ENCODE measurements at places on chromosomes 7 and 10.

- no peaks in the 10 kb centered on the region for H3K4me1 ChIP-seq
- H3K4me3 ChIP-seq, result no peak overlapping the region
- H3K27ac ChIP-seq, result no peak overlapping the region
- no peaks in the 10 kb centered on the region for H3K36me3 ChIP-seq
- no peaks in the 10 kb centered on the region for H3K27me3 ChIP-seq
Observed at GRCh38 chr10:36581237-36581636, 544.2 kb upstream of the ANKRD30A start.

DNA sequence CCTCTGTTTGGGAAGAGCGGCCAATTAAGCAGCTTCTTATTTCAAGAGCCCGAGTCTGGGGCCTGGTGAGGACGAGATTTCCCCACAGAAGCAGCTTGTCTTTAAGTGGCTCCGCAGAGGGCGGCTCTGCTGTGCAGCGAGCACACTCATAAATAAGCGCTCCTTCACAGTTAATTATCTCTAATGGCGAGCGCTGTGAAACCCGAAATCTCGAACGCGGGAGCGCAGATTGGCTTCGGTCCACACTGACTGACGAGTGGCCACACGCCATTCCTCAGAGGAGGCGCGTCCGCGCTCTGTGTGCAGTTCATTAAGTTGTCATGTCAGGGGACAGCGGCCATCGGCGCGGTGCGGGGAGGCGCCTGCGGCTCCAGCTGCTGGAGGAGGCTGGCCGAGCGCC, 560.9 kb downstream of the DNAJB6 start:
- H3K27ac ChIP-seq, result no peak overlapping the region
- peak; percentile 28 for DNase-seq
- no peaks in the 10 kb centered on the region for H3K4me1 ChIP-seq
- no peak overlapping the region for H3K4me3 ChIP-seq

DNA sequence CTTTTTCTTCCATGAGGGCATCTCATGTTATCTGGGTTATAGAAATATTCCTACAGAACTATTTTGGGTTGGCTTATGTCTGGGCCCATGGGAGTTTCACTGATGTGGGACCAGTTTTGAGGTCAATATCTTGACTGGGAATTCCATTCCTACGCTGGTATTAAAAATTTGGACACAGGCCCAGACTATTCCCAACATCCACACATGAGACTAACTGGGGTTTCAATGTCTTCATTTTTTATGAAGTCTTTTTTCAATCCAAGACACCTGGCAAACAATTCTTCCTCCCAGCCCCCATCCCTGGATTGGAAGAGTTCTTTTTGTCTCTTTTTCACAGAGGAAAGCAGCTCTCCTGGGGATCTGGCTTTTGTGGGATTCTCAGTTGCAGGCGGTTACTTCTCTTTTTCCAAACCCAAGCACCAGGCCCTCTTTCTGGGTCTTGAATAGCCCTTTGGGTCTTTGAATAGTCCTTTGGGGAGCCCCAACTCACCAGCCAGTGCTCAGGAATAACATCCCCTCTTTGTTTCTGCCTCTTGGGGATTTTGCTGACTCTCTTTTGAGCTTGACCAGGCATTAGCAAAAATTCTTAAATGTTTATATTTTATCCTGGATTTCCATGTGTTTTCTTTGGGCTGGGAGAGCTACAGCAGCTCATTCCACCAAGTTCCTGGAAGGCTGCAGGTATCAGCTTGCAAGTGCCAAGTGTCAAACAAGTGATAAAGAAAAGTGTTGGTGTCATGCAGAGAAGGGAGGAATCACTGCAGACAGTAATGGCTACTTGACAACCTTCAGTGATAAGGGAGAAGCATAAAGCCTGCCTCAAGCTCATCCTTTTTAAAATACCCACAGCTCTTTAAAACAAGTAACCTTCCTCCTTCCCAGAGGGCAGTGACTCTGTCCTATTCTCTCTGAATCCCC, 234.3 kb downstream of the ADAM12 start:
- H3K4me1 ChIP-seq, result peaks cover 12% of the 10 kb centered on the region
- no peaks in the 10 kb centered on the region for H3K36me3 ChIP-seq
- H3K27me3 ChIP-seq, result peaks cover 29% of the 10 kb centered on the region
- peak overlapping the region; percentile 42 for H3K4me3 ChIP-seq
- H3K27ac ChIP-seq, result peak overlapping the region; percentile 30
- peak; percentile 67 for DNase-seq

- H3K36me3 ChIP-seq, result no peaks in the 10 kb centered on the region
- peaks cover 58% of the 10 kb centered on the region for H3K27me3 ChIP-seq
- H3K4me3 ChIP-seq, result no peak overlapping the region
- H3K27ac ChIP-seq, result no peak overlapping the region
- DNase-seq, result no peak
Observed at GRCh38 chr10:117237401-117237991, 3.4 kb upstream of the SLC18A2 start.

- H3K27ac ChIP-seq, result peak overlapping the region; percentile 57
- no peaks in the 10 kb centered on the region for H3K36me3 ChIP-seq
- no peaks in the 10 kb centered on the region for H3K27me3 ChIP-seq
- H3K4me3 ChIP-seq, result no peak overlapping the region
- DNase-seq, result no peak
- no peaks in the 10 kb centered on the region for H3K4me1 ChIP-seq
Observed at GRCh38 chr10:24872790-24873182, 79.6 kb downstream of the PRTFDC1 start.

GRCh38 chr7:130899071-130899560, 165.1 kb upstream of the KLF14 start:
- no peak for DNase-seq
- no peaks in the 10 kb centered on the region for H3K27me3 ChIP-seq
- H3K4me1 ChIP-seq, result no peaks in the 10 kb centered on the region
- H3K36me3 ChIP-seq, result no peaks in the 10 kb centered on the region
- H3K27ac ChIP-seq, result no peak overlapping the region

DNA sequence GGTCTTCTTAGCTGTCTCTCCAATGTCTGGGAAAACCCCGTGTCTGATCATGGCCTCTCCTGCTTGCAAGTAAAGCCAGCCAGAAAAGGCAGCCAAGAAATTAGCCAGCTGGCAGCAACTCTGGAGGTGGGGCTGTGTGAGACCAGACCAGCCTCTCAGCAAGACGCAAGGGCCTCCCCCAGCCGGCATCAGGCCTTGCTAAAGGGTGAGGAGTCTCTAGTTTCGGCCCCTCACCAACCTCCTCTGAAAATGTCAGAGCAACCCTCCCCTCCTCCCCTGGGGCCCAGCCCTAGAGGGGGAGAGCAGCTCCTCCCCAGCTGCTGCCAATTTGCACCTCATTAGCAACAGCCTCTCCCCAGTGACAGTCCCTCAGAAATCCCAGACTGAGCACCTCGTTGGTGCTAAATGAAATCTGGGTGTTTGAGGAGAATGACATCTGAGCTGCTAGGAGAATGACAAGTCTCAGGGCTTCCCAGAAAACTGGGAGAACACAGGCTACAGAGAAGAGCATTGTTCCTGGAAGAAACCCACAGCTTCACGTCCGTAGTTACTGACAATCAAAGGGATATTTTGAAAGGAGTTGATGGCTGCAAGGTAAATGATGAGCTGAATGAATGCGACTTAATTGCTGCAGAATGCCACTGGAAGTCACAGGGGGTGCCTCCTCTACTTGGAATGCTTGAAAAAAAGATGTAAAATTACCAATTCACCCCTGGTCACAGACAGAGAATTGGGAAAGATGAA, 25.9 kb downstream of the DGKI start:
- peaks cover 10% of the 10 kb centered on the region for H3K4me1 ChIP-seq
- H3K4me3 ChIP-seq, result peak overlapping the region; percentile 68
- H3K27me3 ChIP-seq, result no peaks in the 10 kb centered on the region
- H3K36me3 ChIP-seq, result no peaks in the 10 kb centered on the region
- H3K27ac ChIP-seq, result peak overlapping the region; percentile 4

DNA sequence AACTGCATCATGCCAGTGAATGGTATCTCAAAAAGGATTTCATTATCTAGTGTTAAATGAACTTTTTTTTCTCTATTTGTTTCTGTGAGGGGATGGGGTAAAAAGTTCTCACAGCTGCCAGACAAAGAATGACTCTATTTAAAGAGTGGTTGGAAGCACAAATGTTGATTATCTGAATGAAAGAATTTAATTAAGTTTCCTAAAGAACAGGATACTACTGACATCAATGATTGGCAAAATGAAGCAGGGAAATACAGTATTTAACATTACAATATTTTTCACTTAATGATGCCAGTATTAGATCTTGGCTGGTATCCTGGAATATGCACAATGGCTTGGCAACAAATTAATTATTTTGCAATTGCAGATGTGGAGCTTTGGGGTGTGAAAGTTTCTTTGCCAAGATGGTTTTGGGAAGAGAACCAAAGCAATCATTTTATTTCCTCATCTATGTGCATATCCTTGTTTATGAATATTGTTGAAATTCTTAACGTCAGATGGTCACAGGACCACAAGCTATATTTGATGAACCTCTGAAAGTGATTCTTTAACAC, 336.8 kb downstream of the ARL4A start:
- H3K36me3 ChIP-seq, result no peaks in the 10 kb centered on the region
- no peak for DNase-seq
- peaks cover 22% of the 10 kb centered on the region for H3K4me1 ChIP-seq
- H3K4me3 ChIP-seq, result peak overlapping the region; percentile 6
- no peaks in the 10 kb centered on the region for H3K27me3 ChIP-seq

DNA sequence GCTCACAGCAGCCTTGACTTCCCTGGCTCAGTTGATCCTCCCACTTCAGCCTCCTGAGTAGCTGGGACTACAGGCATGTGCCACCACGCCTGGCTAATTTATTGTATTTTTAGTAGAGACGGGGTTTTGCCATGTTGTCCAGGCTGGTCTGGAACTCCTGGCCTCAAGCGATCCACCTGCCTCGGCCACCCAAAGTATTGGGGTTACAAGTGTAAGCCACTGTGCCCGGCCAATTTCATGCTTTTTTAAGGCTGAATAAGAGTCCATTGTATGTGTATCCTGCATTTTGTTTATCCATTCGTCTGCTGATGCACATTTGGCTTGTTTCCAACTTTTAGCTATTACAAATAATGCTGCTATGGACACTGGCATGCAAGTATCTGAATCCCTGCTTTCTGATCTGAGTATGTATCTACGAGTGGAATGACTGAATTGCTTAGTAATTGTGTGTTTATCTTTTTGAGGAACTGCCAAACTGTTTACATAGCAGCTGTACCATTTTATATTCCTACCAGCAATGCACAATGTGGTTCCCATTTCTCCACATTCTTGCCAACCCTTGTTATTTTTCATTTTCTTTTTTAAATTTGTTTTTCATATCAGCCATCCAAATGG, 37.3 kb upstream of the TPST1 start:
- no peaks in the 10 kb centered on the region for H3K36me3 ChIP-seq
- H3K4me3 ChIP-seq, result no peak overlapping the region
- no peaks in the 10 kb centered on the region for H3K27me3 ChIP-seq
- H3K4me1 ChIP-seq, result no peaks in the 10 kb centered on the region
- DNase-seq, result no peak
- H3K27ac ChIP-seq, result no peak overlapping the region

GRCh38 chr10:88744002-88744401, 15.8 kb upstream of the LIPN start:
- no peaks in the 10 kb centered on the region for H3K4me1 ChIP-seq
- DNase-seq, result peak; percentile 76
- no peaks in the 10 kb centered on the region for H3K36me3 ChIP-seq

DNA sequence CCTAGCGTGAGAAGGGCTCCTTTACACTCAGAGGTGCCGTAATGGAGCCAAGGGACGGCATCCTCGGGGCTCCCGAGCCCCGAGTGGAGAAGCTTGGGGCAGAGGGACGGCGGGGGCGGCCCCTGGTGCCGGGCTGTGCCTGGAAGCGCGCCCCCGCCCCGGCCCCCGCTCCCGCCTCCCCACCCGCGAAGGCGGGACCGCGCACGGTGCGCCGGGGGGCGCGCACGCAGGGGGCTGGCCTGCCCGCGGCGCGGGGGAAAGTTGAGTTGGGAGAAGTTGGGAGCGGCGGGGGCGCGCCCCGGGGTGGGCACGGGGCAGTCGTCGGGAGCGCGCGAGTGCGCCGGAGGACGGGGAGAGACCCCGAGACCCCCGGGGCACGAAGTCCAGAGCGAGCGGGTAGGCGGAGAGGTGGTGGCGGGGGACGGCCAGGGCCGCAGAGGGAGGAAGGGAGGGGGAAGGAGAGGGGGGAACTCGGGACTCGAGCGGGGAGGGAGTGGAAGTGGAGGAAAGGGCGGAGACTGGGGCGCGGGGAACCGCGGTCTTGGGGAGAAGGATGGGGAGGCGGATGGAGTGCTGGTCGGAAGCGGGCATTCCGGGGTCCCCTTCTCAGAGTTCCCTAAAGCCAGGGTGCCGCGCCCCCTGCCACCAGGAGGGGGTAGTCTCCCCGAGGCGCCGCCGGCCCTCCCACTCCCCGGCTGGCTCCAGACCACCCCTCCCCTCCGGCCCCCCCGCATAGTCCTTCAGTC, at the start of gene SLC4A2:
TSS of gene SLC4A2 (plus strand) at position 223 of the 746 bp plus-strand sequence. CDS start 2,399 bp downstream, outside the sequence.
- peaks cover 18% of the 10 kb centered on the region for H3K4me1 ChIP-seq
- peak; percentile 86 for DNase-seq
- H3K27ac ChIP-seq, result peak within 1 kb of the TSS; percentile 90
- H3K27me3 ChIP-seq, result peaks cover 12% of the 10 kb centered on the region
- peaks cover 2% of the 10 kb centered on the region for H3K36me3 ChIP-seq

- no peak overlapping the region for H3K27ac ChIP-seq
- H3K36me3 ChIP-seq, result no peaks in the 10 kb centered on the region
- peaks cover 6% of the 10 kb centered on the region for H3K27me3 ChIP-seq
- H3K4me1 ChIP-seq, result no peaks in the 10 kb centered on the region
- DNase-seq, result no peak
Observed at GRCh38 chr10:114303556-114303955, 64.5 kb downstream of the VWA2 start.

GRCh38 chr7:16034353-16034752, 347.9 kb upstream of the MEOX2 start:
- no peak for DNase-seq
- no peaks in the 10 kb centered on the region for H3K36me3 ChIP-seq
- H3K4me3 ChIP-seq, result no peak overlapping the region
- H3K27me3 ChIP-seq, result no peaks in the 10 kb centered on the region

DNA sequence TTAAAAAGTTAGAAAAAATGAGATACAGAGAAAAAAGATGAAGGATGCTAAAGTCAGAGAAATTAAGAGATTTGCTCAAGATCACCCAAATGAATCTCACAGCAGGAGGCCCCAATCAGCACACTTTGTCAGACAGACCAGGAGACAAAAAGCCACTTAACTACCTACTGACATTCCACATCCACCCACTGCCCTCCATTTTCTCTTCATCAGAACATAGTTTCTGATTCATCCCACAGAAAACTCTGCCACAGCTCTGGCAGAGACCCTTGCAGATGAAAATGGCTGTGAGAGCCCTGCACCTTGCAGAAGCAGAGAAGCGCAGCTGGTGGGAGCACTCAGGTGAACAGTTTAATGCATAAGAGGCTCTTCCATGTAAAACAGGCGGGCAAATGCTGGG, 26.6 kb downstream of the DGKI start:
- DNase-seq, result no peak
- H3K27ac ChIP-seq, result peak overlapping the region; percentile 4
- H3K36me3 ChIP-seq, result no peaks in the 10 kb centered on the region
- H3K27me3 ChIP-seq, result no peaks in the 10 kb centered on the region
- peak overlapping the region; percentile 68 for H3K4me3 ChIP-seq
